ENCODE measurements at places on chromosomes 13 and 19. TPM values are rescaled to one million over a fixed set of nuclear protein-coding genes. Genes with fewer than 3 reads are reported as not detected.

DNA sequence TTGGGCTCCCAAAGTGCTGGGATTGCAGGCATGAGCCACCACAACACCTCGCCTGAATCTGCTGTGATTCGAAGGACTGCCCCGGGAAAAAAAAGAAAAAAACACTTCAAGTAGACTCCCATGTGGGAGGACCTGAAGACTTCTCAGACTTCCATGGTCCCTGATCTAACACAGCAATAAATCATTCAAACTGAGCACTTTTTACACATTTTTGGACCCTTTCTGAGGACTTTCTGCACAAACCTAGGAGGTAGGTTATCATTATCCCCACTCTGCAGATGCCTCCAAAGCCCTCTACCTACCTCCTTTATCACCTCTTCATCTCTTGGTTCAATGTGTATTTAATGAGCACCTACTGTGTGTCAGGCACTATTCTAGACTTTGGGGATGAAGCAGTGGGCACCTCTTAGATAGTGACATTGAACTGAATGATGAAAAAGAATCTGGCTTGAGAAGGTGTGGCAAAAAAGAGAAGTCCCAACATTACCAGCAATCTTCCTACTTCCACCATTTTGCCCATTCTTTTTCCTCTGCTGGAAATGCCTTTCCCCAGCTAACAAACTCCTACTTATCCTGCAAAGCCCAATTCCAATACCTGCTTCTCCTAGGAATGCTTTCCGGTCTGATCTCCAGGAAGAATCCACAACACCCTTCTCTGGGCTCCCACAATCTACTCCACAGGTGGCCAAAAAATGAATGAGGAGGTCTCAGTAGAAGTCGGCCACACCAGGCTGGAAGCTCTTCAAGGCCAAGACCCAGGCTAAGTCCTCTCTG lies 1.6 kb upstream of the CLPP start:
- no peak for DNase-seq

GRCh38 chr13:93420887-93421286 lies 194.3 kb downstream of the GPC6 start:
- DNase-seq: no peak

GRCh38 chr19:48633148-48634035 lies 3.8 kb downstream of the DBP start:
- peak; percentile 22 for DNase-seq

DNA sequence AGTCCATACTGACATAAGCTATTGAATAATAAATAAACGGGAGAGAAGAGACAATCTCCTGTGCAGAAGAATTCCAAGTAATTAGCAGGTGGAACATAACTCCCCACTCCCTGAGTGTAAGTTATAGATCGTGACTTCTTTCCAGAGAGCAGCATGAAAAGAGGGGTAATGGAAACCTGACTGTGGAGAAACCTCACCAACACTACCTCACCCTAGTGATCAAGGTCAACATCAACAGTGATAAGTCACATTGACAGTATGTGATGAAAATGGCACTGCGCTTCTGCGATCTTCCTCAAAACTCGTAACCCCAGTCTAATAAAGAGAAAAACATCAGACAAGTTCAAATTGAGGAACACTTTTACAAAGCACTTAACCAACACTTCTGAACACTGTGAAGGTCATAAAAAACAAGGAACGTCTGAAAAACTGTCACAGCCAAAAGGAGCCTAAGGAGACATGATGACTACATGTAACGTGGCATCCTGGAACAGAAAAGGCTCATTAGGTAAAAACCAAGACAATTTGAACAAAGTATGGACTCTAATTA lies 19.8 kb downstream of the CAB39L start:
- no peak for DNase-seq

DNA sequence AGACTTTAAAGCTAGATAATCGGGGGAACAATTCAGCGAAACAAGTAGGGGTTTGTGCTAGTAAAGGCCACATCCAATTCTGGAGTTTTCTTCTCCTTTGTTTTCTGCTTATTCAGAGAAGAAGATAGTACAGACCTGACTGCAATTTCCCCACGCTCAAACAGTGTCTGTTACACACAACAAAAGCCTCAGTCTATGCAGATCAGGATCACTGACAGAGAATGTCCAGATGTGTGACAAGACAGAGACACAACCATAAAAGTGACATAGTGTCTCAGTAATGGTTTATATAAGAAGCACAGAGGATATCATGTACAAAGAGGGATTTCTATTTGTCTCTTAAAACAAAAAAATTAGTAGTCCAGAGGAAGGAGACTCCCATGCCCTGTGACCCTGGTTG lies 70.7 kb upstream of the GTF3A start:
- DNase-seq: no peak

PEX11G gene
- 6.1 TPM for total RNA-seq

DNA sequence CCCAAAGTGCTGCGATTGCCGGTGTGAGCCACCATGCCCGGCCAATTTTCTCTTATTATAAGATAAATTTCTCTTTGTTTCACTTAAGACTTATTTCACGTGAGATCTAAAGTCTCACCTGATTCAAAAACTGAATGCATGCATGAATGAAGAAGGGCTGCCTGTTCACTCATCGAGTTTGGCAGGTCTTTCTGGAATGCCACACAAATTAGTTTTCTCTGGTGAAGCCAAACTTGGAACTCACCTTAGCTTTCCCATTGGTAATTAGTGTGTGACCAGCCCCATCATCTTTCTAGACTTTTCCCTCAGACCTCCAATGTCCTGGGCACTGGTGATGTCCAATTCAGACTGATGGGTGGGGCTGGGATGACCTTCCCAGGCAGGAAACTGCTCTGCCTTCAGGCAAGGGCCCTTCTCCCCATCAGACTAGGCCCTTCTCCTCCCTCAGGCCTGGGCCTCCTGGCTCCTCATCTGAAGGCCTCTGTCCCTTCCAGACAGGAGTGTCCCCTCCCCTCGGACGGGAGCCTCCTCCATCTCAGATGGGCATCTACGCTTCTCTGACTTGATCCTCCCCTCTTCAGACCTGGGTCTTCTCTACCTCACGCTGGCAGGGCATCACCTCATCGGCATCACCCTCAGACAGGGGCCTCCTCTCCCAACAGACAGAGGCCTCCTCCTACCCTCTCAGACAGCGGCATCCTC lies 14.4 kb downstream of the C3 start:
- no peak for DNase-seq

- DNase-seq: no peak
Measured at GRCh38 chr13:71576571-71576970, 290.4 kb downstream of the DACH1 start.

GRCh38 chr19:32453736-32454135 lies 48.2 kb downstream of the DPY19L3 start:
- DNase-seq: no peak
